ENCODE measurements at places on chromosomes 5 and 9.

DNA sequence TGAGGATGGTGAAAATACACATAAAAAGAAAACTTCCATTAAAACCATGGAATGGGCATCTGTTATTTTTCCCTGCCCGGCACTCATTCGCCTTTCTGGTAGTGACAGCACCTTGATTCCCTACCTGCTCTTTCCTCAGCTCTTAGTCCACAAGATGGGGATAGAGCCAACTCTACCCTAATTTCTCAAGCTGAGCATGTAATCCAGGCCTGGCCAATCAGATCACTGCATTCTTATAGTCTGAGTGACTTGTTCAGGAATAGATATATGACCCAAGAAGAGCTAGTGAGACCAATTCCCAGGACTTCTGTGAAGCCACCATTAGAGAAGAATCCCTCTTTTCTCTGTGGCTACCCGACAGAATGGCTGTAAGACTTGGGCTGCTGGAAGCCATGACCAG is 58.1 kb downstream of the TSSK1B start:
- DNase-seq, result no peak

DNA sequence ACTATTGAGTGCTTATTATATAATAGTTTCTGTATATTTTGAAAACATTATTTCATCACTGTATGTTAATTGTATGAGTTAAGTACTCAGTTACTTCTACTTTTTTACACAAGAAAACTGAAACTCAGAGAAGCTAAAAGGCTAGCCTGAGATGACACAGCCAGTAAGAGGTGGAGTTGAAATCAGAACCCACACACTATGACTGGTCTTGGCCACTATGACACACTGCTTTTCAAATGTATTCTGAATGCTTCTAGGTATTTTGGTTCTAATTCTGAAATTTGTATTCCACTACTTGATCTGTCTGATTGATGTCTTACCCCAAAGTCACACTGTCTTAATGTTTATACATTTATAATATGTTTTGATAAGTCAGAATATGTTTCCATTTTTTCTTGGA is 181.8 kb downstream of the ZDHHC21 start:
- DNase-seq, result no peak

- no peak for DNase-seq
These were observed 359.7 kb downstream of the TRIM32 start for GRCh38 chr9:117046666-117047327.

GRCh38 chr9:121662359-121662758 is 10.9 kb downstream of the DAB2IP start:
- DNase-seq, result no peak

- DNase-seq, result no peak
These were observed 62.9 kb upstream of the BARX1 start for GRCh38 chr9:94017939-94018531.

DNA sequence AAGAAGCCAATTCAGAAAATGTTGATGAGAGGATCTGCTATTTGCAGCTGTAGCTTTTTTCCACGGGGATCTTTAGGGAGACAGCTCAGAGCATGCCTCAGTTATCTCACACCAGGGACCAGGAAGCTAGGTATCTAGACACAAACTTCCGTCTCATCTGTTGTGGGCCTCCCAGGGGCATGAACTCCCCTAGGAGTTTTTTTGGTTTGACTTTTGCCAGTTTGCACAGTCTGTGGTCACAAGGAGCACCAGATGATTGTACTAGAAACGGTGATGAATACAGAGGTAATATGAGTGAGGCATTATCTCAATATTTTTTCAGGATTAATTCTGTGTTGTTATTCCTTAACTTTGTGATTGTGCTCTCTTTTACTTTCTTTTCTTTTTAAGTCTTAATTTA is 533.2 kb upstream of the SEMA6A start:
- no peak for DNase-seq

Measured in NCI-H460 (cell line).